ENCODE measurements at places on chromosomes 7 and 10.
A peak's percentile ranks its signal among the peaks of the same experiment; 100 is the strongest.

GRCh38 chr7:86908948-86909347, 150.5 kb downstream of the ELAPOR2 start:
- no peak for DNase-seq

- DNase-seq: peak; percentile 54
These were observed 149.5 kb downstream of the ARID5B start for GRCh38 chr10:62050893-62051433.

DNA sequence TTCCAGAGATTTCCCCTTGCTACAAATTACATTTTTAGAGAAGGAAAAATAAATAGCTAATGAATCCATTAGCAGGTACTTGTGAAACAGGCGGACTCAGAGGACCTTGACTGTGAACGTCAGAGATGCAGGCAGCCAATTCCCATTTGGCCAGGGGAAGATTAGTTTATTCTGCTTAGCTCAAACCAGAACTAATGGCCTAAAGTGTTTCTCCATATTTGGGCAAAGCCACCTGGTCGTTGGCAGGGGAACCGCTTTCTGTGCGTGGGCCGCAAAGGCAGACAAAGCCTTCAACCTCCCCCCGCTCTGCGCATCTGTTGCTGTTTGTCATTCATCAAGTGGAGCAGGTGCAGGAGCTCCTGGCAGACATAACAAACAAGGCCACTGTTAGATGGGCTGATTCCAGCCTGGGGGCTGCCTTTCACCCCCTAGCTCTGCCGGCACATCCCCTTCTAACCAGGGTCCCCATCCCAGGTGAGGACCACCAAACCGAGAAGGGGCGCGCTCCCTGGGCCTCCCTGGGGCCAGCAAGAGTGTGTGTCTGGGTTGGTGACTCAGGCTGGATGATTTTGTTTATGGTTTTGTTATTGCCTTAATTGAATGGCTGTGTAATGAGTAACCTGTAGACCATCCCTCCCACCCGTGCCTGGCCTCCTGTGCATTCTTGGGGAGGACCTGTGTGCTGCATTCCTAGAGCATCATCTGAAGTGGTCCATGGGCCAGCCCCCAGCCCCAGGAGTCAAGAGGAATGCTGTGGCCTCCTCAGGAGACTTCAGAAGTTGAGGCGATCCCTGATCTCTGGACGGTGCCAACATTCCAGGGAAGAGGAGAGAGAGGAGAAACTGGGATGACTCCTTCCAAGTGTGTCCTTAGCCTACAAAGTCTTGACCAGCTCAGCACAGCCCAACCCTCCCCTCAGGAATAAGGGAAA, 14.5 kb upstream of the CPA1 start:
- no peak for DNase-seq

GRCh38 chr10:113053091-113053490, 103.0 kb downstream of the TCF7L2 start:
- no peak for DNase-seq

DNA sequence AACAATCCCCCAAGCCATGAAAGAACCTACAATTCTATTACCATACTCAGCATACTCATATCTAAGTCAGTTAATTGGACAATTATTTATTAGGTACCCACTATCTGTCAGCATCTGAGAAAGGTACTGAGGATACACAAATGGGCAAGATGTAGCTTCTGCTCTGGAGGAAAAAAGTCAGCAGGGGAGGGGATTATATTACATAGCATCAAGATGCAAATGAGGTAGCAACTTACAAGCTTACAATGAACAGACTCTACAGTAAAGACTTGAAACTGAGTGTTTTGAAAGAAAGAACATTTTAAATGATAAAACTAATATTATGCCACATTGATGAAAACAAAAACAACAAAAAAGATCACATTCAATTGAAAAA, 10.8 kb upstream of the CUBN start:
- DNase-seq: no peak

- DNase-seq: no peak
These were observed 142.3 kb downstream of the VPS50 start for GRCh38 chr7:93374345-93374940.

- DNase-seq: no peak
These were observed 151.8 kb upstream of the AHR start for GRCh38 chr7:17146621-17147020.

DNA sequence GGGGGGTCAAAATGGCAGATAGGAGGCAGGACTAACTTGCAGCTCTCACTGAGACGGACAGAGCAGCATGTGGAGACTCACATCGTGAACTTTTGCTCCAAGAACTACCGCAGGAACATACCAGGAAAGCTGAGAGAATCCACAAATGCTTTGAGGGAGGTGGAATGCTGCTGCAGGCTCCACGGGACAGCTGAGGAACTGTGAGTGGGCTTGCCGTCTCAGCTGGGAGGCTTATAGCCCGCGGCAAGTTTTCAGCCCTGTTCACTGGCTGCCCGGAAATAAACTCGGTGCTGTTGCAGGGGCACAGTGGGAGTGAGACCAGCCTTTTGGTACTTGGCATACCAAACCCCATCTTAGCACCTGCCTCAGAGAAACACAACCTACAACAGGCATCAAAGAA, 19.1 kb upstream of the WDR11 start:
- no peak for DNase-seq

DNA sequence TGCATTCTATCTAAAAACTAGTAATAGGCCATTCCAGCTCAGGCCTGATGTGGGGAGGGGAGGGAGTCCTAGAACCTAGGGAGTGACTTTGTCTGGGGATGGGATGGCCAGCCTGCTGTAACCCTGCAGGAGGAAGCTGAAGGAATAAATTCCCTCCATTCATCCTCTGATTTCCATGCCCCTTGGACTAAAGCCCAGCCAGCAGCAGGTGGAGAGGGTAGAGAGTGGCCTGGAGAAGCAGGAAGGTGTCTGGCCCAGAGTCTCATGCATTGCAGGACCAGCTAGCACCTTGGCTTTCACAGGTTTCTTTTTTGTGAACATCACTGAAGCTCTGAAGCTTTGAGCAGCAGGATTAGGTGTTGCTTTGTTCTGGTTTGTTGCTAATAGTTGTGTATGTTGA, 32.8 kb upstream of the CDH23 start:
- DNase-seq: no peak

- DNase-seq: no peak
These were observed 40.2 kb downstream of the TCERG1L start for GRCh38 chr10:131271195-131271880.

DNA sequence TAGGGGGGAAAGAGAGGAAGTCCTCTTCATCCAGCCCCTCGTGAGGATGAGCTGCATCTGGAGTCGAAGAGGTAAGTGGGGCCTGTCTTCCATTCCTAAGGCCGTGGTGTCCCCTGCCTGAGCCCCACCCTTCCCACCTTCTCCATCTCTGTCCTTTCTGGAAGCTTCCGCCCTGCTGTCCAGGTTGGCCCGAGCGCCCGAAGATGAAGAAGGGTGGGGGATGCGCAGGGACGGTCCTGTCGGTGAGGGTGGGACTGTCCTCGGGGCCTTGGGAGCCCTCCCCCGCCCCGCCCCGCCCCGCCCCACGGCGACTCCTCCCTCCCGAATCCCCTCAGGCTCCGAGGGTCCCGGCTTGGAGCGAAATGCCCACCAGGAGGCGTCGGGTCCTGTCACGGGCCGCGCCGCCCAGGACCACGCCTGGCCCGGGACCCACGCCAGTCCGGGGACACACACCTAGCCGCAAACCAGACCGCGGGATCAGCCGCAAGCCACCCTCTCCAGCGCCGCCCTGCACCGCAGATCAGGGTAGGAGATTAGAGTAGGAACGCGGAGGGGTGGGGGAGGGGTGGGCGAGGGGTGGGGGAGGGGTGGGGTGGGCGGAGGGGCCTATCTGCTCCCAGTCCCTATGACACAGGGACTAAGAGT, 15.3 kb downstream of the GPRIN2 start:
- DNase-seq: no peak

GRCh38 chr10:123502983-123503382, 163.2 kb upstream of the GPR26 start:
- DNase-seq: no peak

DNA sequence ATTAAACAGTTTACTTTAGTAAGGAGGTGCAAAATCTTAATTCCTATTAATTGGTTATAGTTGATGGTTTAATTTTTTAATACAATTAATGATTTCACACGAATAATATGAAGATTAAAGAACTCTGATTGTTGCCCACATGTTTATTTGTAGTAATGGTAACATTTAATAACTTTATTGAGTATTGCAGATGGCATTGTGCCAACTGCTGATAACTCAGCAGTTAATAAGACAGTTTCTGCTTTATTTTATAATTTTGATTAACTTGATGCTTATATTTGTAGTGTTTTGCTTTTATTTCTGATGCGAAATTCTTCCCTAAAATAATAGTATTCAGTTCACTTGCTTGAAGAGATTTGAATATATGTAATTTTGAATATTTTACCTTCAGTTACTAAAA, 2.8 kb downstream of the DNAJB9 start:
- DNase-seq: no peak

DNA sequence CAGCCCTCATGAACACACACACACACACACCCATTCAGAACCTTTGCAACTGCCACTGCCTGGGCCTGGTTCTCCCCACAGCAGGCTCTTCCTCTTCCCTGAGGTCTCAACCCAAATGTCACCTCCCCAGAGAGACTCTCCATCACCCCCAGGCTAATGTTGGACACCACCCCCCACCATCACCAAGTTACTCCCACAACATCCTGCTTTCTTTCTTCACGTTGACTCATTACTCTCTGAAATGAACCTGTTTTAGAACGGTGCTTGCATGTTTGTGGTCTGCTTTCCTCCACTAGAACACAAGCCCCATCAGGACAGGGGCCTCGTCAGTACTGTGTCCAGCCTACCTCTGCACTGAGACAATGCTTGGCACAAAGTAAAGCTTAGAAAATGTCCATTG, 16.0 kb downstream of the AFAP1L2 start:
- no peak for DNase-seq

- DNase-seq: no peak
These were observed 8.6 kb downstream of the ZNF467 start for GRCh38 chr7:149764481-149765398.

GRCh38 chr7:135716677-135717238, 11.2 kb downstream of the SLC13A4 start:
- DNase-seq: no peak

- DNase-seq: no peak
These were observed 18.5 kb upstream of the NPFFR1 start for GRCh38 chr10:70302292-70302691.
